ENCODE measurements at places on chromosomes 12 and 14.

GRCh38 chr12:131283191-131283861 is 329.6 kb downstream of the ADGRD1 start:
- no peak for DNase-seq

GRCh38 chr12:123062681-123063486 is 82.4 kb downstream of the ARL6IP4 start:
- DNase-seq: no peak

DNA sequence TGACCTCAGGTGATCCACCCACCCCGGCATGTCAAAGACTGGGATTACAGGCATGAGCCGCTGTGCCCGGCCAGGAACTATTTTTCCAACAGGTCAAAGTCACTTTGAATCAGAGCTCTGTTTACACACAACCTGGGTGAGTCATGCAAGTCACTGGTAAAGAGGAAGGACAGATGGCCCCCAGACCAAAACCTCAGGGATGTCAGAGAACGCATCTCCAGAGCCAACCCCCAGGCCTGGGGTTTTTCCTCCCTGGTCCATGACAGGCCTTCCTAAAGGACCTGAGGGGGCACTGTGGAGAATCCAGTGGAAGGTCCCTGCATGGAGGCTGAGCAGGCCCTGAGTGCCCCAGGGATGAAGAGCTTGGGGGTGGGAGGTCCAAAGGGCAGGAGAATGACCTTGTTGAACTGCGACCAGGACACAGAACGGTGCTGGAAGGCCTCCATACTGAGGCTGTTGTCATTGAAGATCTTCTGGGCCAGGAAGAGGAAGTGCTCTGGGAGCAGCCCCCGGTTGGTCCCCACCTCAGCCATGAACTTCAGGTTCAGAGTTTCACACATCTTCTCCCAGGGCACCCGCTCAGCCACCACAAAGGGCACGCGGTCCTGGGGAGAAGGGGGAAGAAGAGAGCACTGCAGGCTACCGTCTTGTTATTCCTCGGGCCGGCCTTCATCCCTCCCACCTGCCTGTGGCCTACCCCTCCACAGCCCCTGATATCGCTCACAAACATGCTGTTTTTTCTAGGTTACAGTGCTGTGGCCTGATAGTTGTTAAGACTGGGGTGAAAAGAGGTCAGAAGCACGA is 9.1 kb downstream of the STAT6 start:
- DNase-seq: no peak

DNA sequence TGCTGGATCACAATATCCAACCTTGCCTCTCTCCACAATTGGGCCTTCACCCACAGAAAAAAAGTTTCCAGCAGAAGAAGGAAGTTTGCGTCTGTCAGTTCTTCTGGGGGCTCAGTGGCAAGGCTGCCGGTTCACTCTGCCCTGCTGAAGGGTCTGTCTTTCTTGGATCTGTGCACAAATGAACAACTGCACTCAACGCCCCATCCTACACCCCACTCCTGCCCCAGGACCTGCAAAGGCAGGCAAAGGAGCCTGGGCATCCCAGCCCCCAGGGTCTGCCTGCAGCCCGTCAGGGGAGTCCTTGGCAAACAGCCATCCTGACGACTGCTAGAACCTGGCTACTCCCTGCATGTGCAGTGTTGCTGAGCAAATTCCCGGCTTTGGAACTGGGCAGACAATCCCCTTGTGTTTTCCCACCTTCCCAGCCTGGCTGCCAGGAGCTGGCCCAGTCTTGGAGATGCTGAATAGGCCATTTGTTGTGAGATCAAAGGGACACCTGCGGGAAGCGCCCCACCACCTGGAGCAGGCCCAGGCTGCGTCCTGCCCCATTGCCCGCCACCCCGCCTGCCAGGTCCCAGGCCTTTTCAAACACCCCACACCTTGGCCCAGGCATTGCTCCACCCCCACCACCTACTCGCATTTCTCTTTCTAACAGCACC is 311.9 kb downstream of the BCL11B start:
- no peak for DNase-seq

DNA sequence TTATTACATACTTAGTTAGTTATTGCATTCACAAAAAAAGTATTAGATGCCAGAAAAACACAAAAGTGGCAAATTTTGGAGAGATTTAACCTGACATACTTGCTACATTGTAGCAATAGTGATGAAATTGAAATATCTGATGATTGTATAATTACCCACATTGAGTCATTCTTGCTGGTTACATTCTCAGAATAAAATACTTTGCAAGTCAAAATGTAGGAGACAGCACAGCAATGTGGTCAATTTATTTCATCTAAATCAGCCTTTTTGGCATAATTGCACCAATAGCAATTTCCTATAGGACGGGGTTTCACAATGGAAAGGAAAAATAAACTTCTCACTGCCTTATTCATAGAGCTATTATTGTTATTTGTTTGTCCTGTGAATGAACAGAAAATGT is 125.0 kb upstream of the ETV6 start:
- no peak for DNase-seq

- no peak for DNase-seq
These were observed 163.7 kb downstream of the CALM1 start for GRCh38 chr14:90560558-90560957.

- peak; percentile 52 for DNase-seq
These were observed at the start of gene LGR5 for GRCh38 chr12:71439613-71440344. TSS of gene LGR5 (plus strand) at chr12:71439798. CDS start at chr12:71440081, 283 bp downstream.

DNA sequence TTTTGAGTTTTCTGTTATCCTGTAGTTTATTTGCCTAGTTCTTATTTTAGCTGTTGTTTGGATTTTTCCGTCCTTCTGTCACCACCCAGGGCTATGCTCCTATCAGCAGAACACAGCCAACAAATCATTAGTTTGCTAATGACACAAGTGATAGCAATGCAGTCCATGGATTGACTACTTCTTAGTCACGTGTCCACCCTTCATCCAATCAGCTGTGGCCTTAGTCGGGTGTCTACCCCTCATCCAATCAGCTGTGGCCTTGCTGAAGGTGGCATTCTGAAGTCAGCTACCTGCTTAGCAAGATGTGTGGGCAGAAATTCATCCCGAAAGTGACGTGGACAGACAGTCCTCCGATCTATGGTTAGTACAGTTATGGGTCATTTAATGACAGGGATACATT is 182.3 kb downstream of the GALC start:
- DNase-seq: no peak

DNA sequence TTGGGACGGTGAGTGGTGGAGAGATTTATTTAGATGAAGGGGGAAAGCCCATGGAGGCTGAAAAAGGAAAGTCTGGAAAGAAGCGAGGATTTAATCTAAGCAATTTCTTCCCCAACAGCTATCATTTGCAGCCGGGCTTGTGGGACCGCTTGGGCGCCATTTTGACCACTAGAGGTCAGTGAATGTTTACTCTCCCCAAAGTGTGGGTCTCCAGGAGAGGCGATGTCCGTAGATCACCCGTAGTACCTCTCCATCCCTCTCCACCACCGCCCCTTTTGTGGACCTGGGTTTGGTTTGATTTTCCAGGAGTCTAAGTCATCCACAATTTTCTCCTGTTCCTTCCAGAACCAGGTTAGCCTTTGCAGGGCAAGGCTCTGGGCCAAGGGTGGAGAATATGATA is 91.2 kb upstream of the PARP11 start:
- DNase-seq: no peak

DNA sequence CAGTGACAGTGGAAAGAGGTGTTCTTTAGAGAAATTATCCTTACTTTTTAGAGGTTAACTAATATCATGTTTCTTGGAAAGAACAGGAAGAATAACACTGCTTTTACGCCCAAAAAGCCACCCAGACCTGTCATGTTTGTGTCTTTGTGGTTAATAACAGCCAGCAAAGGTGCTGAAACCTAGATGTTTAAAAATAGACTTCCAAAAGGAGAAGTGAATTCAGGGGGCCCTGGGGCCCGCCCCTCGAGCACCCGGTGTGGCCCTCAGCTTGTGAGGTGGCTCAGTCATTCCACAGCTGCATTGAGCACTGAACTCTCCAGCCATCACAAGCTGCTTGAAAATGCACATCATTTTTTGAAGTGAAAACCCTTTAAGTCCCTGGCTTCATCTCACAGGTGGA is 20.8 kb upstream of the AMN start:
- no peak for DNase-seq

- DNase-seq: no peak
These were observed 38.9 kb downstream of the STXBP6 start for GRCh38 chr14:25011095-25011494.

- no peak for DNase-seq
These were observed 49.8 kb downstream of the CKAP4 start for GRCh38 chr12:106197906-106198623.

GRCh38 chr12:92143258-92143657 is 2.4 kb downstream of the BTG1 start:
- no peak for DNase-seq

- DNase-seq: no peak
These were observed 6.0 kb downstream of the ACVRL1 start for GRCh38 chr12:51913071-51914033.

DNA sequence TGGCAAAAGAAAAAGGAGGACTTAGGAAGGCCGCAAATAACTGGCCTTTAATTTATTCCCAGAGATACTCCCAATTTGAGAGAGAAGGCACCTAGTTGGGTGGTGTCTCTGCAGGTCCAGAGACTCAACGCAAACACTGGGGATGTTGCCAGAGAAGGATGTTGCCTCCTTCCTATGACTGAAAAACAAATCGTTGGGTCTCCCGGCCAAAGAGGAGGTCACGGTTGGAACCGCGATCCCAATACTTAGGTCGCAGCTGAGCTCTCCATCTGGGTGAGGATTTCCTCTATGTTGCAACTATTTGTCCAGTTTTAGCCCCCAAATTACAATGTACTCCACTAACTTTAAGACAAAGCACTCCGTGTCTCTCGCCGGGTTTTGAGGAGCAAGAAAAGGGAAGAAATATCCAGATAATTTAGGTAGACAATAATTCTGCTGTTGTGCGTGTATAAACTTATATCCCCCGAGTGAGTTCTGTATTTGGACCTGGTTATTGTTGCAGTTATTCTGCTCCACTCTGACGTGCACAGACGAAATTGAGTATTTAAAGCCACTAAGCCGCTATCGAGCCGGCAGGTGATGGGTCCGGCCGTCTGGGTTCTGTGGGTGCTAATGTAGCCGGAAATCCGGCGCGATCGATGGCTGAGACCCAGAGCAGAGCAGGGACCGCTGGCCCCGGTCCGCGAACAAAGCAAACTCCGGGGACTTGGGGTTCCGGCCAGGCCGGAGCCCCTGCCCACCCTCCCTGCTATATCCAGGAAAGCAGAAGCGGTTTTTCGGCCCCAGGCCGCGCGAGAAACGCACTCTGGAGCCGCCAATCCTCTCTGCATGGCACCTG is 5.7 kb downstream of the HOXC12 start:
- no peak for DNase-seq

DNA sequence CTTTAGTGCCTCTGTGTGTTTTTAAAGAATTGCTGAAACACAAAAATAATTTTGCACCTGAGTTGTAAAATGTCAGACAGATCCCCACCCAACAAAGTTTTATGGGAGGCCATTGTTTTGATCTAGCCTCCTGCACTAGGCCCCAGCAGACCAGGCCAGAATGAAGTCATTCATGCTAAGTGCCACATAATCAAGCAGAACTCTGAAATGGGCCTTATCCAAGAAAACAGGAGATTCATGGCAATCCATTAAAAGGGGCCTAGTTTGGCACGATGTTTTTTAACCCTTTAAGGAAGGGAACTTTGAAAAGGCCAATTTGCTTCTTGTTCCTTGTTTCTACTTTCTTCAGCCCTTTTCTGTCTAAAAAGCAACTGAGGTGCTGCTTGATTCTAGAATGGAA is 260.9 kb downstream of the ITPR2 start:
- DNase-seq: no peak

- DNase-seq: no peak
These were observed 17.0 kb downstream of the RNASE10 start for GRCh38 chr14:20522332-20522731.

DNA sequence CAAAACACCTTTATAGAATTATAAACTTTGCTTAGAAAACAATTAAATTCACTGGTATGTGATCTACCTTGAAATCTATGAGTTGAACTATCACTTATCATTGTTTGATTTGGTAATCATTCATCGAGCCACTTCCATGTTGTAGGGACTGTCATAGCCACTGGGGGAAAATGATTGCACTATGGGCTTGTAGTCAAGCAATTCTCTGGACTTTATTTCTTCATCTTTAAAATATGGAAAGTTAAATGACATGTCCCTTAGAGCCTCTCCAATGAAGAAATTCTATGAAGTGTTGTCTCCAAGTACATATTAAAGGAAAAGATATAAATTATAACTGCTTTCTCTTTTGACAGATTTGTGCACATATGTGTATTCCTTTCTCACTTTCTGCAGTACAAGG is 97.3 kb downstream of the NELL2 start:
- DNase-seq: no peak

DNA sequence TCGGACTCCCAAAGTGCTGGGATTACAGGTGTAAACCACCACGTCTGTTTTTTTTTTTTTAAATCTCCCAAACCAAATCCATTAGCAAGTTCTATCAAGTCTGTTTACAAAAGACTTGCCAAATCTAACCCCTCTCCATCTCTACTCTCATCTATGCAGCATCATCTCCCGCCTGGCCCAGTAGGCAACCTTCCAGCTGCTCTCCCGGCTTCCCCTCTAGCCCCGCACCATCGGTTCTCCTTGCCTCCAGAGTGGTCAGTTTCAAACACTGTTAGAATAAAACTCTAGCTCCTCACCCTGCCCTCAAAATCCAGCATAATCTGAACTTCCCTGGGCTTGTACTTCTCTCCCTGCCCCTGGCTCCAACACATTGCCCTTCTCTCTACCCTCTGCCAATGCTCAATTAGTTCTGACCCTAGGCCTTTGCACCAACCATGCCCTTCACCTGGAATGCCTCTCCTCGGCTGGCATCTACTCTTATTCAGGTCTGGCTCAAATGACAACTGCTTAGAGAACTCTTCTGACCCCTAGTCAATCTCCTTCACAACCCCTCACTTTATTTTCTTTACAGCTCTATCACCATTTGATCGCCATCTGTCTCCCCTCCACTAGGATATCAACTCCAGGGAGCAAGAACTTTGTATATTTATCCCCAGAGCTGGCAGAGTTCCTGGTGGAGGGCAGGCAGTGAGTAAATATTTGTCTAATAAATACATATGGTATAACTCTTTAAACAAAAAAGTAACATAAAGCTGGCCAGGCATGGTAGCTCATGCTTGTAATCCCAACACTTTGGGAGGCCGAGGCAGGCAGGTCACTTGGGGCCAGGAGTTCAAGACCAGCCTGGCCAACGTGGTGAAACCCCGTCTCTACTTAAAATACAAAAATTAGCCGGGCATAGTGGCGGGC is 4.9 kb downstream of the WSB2 start:
- peak; percentile 18 for DNase-seq

- DNase-seq: no peak
These were observed 88.9 kb upstream of the FRMD6 start for GRCh38 chr14:51562816-51563215.

GRCh38 chr12:57628280-57629191 is 4.5 kb downstream of the B4GALNT1 start:
- DNase-seq: no peak

- no peak for DNase-seq
These were observed 319.4 kb downstream of the TMEM121 start for GRCh38 chr14:105845725-105846309.

GRCh38 chr12:4275870-4276301 is 2.3 kb downstream of the CCND2 start:
- DNase-seq: no peak

GRCh38 chr12:68040450-68041075 is 51.3 kb downstream of the IFNG-AS1 start:
- DNase-seq: peak; percentile 70

- DNase-seq: peak; percentile 99
These were observed 10.1 kb downstream of the PLA2G1B start for GRCh38 chr12:120317224-120318105.

GRCh38 chr14:33996462-33996861 is 45.6 kb upstream of the EGLN3 start:
- DNase-seq: peak; percentile 67

All from NCI-H2171 (cell line).